ENCODE measurements at places on chromosomes 7 and 10.

GRCh38 chr10:101453791-101454718, 100.1 kb downstream of the BTRC start:
- no peak for DNase-seq

GRCh38 chr7:24214670-24215069, 69.3 kb upstream of the NPY start:
- no peak for DNase-seq

- DNase-seq: peak; percentile 62
Measured at GRCh38 chr7:130733931-130734814, at the start of gene KLF14. KLF14 (minus strand) TSS chr7:130734207; CDS start chr7:130734033, 174 bp downstream.

GRCh38 chr10:42951486-42952251, 125.2 kb upstream of the RET start:
- DNase-seq: no peak

DNA sequence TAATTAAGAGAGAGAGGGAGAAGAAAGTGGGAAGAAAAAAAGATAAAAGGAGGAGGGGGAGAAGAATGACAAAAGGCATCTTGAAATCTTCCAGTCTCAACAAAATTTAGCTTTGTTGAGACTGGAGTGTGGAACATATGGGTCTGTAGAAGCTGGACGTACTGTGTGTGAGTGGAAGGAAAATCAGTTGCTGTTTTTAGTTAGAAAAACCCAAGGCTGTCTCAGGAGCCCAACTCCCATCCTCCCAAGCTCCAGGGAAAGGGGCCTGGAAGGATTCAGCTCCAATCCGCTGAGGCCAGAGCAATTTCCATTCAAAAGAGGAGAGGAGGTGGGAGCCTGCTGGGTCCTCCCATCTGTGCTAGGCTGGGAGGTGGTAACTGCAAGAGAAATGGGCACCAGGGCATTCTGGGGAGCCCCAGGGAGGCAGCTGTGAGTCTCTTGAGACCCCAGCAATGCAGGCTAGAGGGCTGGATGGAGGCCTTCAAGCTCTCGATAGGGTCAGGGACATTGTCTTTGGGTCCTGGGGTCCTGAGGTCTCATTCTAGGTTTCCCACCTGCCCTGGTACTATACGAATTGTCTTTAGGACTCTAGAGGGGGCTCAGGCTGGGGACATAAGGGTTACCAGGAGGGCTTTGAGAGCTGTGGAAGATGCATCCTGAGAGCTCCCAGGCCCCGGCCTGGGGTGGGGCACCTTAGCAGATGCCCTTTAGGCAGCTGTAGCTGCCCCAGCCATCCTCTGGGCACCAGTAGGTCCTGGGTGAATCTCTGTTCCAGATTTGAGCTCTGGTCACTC, 21.4 kb downstream of the ADCYAP1R1 start:
- DNase-seq: no peak

DNA sequence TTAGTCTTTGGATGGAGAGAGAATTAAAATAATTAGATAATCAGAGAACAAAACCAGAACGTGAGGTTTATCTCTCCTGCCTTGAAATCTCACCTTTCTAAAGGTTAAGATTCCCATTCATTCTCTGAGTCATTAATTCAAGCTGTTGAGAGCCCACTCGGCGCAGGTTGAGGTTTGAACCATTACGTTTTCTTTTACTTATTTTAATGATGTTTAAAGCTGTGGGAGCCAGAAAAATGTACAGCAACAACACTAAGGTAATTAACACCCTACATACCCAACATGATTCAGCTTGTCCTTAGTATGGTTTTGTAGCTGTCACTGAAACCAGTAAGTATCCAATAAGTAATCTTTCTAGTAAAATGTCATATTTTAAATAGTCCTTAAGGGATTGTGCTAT, 153.0 kb upstream of the ANK3 start:
- no peak for DNase-seq

DNA sequence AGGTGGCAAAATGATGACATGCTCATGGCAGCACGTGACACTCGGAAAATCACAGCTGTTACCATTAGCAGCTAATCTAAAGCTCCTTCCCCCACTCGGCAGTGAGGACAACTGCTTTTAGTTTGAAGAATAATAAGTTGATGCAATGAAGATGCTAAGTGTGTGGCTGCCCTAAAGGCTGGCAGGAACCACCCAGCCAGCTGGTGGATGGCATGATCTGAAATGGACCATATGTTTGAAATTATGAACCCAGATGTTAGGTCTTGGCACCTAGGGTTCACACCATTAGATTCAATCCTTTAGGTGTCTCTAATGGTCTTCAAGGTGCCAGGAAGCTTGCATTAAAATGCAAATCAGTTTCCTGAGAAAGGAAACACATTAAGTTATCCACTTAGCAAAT, 230.1 kb downstream of the WDR11 start:
- DNase-seq: no peak

- no peak for DNase-seq
Measured at GRCh38 chr7:33922820-33923219, 17.5 kb downstream of the BMPER start.

DNA sequence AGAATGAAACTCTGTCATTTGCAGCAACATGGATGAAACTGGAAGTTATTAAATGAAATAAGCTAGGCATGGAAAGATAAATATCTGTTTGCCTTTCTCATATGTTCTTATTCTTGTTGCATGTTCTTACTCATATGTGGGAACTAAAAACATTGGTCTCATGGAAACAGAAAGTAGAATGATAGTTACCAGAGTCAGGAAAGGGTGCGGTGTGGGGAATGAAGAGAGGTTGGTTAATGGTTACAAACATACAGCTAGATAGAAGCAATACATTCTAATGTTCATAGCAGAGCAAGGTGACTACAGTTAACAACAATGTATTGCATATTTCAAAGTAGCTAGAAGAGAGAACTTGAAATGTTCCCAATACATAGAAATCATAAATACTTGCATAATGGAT, 105.1 kb downstream of the FAM107B start:
- no peak for DNase-seq

- no peak for DNase-seq
Measured at GRCh38 chr10:3516234-3516922, 268.6 kb downstream of the KLF6 start.

- no peak for DNase-seq
Measured at GRCh38 chr7:36387435-36388231, 2.0 kb upstream of the ANLN start.

GRCh38 chr7:57646901-57647246, 196.9 kb downstream of the ZNF716 start:
- no peak for DNase-seq

GRCh38 chr7:80443325-80443724, 68.5 kb downstream of the GNAT3 start:
- no peak for DNase-seq

- DNase-seq: no peak
Measured at GRCh38 chr10:35339942-35340341, 3.6 kb downstream of the CCNY start.

DNA sequence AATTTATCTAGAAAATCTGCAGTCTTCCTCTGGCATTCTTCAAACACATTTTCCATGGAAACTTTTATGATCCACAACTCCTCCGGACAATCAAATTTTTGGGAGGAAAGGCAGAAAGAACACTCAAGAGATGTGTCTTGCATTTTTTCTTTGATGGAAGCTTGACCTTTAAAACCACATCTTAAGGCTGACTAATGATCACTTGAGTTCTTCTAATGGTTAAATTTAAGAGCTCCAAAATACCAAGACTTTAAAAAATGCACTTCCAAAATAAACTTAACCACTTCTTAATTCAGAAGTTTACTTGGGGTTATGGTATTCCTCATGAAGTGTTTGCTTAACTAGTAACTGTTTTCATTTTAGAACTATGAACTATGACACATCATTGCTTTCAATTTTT, 43.3 kb downstream of the ETV1 start:
- no peak for DNase-seq

GRCh38 chr10:62027841-62028501, 126.5 kb downstream of the ARID5B start:
- DNase-seq: no peak
